ENCODE measurements at places on chromosomes 1 and 21.

DNA sequence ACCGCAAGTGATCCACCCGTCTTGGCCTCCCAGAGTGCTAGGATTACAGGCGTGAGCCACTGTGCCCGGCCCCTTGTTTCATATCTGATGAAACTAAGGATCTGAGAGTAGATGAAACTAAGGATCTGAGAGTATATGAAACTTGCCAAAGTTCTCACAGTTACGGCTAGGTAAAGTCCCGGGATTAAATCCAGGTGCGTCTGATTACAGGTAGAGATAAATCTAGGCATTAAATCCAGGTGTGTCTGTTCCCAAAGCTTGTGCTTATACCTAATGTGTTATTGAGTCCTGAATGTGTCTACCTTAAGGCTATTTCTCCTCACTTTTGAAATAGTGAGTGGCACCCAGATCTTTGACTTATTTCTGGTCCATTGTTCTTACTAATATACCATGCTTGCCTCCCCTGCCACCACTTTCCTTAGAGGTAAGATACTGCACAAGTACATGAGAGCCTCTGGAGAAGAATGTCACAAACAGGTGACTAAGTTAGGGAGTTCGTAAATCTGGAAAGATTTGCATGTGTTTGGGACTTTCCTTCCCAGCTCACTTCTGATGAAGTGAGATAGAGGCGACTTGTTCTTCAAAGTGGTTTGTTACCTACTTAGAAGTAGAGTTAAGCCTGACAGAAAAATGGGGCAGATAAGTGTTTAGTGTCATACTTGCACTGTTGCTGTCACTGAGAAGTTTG lies 66.5 kb downstream of the AK4 start:
- no peak for DNase-seq

GRCh38 chr1:153346077-153346723 lies 2.4 kb downstream of the PGLYRP4 start:
- no peak for DNase-seq

DNA sequence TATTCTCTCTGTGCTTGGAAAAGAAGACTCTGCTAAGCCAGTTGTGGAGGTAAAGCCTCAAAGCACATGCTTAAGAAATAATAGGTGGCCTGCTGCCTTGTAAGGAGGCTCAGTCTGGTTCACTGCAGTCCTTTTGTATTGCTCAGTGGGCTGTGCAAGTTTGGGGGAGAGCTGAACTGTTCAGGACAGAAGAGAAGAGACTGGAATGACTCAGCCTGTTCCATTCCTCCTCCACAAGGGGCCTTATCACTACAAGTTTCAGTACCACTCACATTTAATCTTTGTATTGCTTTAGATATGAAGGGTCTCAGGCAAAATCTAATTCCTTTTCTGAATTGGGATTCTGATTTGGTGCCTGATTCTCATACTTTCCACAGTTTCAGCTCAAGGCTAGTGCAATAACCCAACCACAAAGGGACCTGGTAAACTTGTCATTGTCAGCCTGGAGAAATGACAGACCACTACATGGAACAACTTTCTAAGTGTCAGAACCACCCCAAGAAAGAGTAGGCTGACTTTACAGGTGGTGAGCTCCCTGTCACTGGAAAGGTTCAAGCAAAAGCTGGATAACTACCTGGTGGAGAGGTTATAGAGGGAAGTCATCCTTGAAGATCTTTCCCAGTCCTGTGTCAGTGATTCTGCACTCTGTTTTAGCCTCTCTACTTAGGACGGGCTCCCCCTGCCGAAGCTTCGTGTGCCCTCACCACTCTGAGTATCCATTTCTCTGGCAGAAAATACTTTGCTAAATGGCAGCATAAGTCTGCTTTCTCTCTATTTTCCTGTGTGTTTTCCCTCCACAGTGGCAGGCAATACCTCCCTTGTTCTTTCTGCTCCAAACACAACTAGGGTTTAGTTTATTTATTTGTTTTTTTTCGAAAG lies 162.9 kb upstream of the GJB5 start:
- no peak for DNase-seq

DNA sequence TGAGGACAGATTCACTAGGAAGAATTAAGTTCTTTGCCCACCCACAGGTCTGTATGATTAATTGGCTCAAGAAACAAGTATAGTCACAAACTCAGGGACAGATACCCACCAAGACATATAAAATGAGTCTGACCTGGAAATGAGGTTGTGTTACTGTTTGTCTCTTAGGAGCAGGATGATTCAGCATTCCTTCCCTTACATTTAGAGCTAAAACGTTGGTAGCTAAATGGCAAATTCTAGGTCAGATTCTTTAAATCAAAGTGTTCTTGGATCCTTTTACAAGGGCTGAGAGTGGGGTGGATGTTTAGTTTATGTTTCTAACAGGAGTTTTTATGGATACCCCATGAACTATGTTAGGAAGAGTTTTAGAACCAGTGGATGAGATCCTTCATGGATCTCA lies 4.7 kb downstream of the RIMKLA start:
- no peak for DNase-seq

GRCh38 chr1:206518743-206519142 lies 11.4 kb downstream of the RASSF5 start:
- DNase-seq = no peak

GRCh38 chr1:47709019-47709871 lies 271.4 kb downstream of the FOXD2 start:
- DNase-seq = no peak

GRCh38 chr21:36471254-36471723 lies 8.6 kb downstream of the CLDN14 start:
- DNase-seq = no peak

- no peak for DNase-seq
These were observed 13.5 kb downstream of the COL18A1 start for GRCh38 chr21:45418301-45419071.

GRCh38 chr1:23436520-23437354 lies 12.2 kb upstream of the TCEA3 start:
- no peak for DNase-seq
